Sigmoid colon (tissue), 7 donors: ENCODE measurements at places on chromosomes 5 and 9. TPM values are rescaled to one million over a fixed set of nuclear protein-coding genes. Genes with fewer than 3 reads are reported as not detected.
A peak's percentile ranks its signal among the peaks of the same experiment; 100 is the strongest.

Gene FGF10
- total RNA-seq: 25.9 TPM

Gene ACTBL2
- total RNA-seq: not detected

DNA sequence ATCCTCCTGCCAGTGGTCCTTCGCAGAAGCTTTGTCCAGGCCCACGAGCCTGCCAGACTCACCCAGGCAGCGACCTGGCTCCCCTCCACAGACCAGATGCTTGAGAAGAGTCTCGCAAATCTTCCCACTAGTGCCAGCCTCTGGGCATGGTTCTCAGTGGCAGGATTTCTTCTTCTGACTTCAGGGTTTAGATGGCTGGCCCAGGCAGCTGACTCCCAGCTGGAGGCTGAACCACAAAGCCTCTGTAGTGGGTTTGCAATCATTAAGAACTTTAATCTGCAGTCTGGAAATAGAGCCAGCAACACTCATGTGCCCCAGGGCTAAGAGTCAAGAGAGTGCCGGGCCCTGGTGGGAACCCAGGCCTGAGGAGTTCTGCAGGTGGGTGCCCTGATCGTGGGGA is 90.6 kb upstream of the ICE1 start:
- H3K36me3 ChIP-seq: no peaks in the 10 kb centered on the region
- no peak overlapping the region for H3K27ac ChIP-seq
- H3K4me3 ChIP-seq: no peak overlapping the region
- H3K27me3 ChIP-seq: no peaks in the 10 kb centered on the region
- no peaks in the 10 kb centered on the region for H3K4me1 ChIP-seq

GRCh38 chr9:5488221-5489008 is 21.9 kb upstream of the PDCD1LG2 start:
- no peak overlapping the region for H3K27ac ChIP-seq
- no peaks in the 10 kb centered on the region for H3K4me1 ChIP-seq
- no peak for DNase-seq
- H3K36me3 ChIP-seq: no peaks in the 10 kb centered on the region
- H3K4me3 ChIP-seq: no peak overlapping the region
- H3K27me3 ChIP-seq: no peaks in the 10 kb centered on the region

DNA sequence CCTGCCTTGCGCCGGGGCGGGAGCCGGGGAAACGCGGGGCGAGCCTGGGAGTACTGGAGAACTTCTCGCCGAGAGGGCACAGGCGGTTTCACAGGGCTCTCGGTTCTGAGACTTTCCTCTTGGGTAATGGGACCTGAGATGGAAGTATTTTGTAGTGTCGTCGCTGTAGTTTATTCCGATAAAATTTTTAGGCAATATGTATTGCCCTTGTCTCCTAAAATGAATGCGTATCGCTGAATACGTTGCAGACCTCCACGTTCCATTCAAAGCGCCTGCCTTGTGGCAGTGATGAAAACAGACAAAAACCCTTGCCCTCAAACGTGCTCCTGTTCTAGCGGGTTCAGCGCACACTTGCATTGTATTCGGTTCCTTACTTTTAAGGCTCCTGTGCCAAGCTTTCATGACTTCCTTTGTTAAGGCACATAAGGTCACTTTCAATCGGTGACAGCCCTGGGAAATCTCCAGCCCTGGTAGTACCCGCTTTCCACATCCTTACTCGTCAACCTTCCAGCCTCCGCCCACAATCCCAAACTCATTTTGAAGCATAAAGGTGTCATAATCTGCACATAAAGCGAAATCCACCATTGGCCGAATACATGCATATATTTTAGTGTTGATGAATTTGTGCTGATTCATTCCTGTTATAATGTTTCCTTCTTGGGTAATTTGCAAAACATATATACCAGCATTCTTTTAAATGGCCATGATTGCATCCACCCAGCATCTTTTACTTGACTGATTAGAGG is 694 bp downstream of the RMI1 start:
- H3K36me3 ChIP-seq: peaks cover 11% of the 10 kb centered on the region
- H3K27me3 ChIP-seq: no peaks in the 10 kb centered on the region
- H3K4me1 ChIP-seq: peaks cover 34% of the 10 kb centered on the region
- DNase-seq: peak; percentile 80

Gene KIF4B
- 0.16 TPM for total RNA-seq

DNA sequence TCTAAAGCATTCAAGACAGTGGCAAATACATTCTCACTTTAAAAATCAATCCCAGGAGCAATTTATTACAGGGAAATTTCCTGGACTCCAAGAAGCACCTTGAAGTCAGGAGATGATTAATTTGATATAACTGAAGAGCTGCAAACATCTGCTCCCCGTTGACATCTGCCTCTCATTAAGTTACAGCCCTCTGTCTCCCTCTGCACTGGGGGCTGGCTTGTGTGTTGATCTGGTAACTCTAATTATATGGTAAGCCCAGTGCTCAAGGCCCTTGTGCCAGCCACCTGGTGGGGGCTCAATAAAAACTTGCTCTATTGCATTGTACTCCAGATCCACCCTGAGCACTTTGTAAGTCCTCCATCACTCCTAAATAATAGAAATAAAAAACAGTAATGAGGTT is 131.1 kb upstream of the ZNF462 start:
- no peak overlapping the region for H3K4me3 ChIP-seq
- H3K27me3 ChIP-seq: no peaks in the 10 kb centered on the region
- no peaks in the 10 kb centered on the region for H3K36me3 ChIP-seq
- no peaks in the 10 kb centered on the region for H3K4me1 ChIP-seq
- no peak overlapping the region for H3K27ac ChIP-seq
- no peak for DNase-seq

DNA sequence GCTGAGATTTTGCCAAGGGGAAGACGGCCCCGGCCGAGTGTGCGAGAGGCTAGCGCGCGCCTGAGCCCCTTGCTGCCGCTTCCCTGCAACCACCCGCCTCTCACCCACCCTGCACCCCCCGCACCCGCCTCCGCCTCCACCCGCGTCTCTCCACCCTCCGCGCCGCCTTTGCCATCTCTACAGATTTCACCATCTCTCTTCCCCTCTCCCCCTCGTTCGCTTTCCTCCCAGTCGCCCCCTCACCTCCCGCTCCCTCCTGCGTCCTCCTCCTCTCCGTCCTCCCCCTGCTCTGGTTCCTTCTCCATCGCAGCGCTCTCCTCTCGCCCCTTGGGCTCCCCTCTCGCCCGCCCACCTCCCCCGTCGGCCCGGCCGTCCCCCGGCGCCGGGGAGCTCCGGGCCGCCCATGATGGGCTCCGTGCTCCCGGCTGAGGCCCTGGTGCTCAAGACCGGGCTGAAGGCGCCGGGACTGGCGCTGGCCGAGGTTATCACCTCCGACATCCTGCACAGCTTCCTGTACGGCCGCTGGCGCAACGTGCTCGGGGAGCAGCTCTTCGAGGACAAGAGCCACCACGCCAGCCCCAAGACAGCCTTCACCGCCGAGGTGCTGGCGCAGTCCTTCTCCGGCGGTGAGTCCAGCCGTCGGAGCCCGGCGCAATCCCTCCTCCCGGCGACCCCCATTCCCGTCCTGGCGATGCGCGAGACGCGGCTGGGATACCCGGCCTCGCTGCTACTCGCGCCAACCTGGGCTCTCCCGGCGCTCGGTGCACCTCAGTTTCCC is at the start of gene PRDM12:
PRDM12 (plus strand) TSS at position 344 of the 778 bp plus-strand sequence; CDS start at position 404, 60 bp downstream.
- no peak within 1 kb of the TSS for H3K4me3 ChIP-seq
- no peaks in the 10 kb centered on the region for H3K36me3 ChIP-seq
- H3K27me3 ChIP-seq: peaks cover 92% of the 10 kb centered on the region
- no peak for DNase-seq

DNA sequence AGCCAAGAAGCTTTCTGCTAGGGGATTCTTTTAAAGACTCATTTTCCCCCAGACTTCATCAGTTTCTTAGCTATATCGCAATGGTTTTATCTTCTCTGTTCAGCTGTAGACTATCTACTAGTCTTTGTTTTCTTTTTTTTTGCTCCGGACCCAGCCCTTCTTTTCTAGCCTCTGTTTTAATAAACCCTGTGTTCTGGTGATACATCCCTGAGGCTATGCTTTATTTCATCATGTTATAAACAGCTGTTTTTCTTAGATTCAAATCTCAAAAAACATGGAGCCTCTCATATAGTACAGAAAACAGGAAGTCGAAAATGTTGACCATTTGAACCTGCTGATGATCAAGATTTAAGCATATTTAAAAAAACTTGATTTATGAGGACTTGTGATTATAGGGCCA is 37.8 kb downstream of the SCGB3A1 start:
- H3K27me3 ChIP-seq: no peaks in the 10 kb centered on the region
- no peak overlapping the region for H3K27ac ChIP-seq
- H3K4me3 ChIP-seq: no peak overlapping the region

Gene TMEM215
- total RNA-seq: not detected

DNA sequence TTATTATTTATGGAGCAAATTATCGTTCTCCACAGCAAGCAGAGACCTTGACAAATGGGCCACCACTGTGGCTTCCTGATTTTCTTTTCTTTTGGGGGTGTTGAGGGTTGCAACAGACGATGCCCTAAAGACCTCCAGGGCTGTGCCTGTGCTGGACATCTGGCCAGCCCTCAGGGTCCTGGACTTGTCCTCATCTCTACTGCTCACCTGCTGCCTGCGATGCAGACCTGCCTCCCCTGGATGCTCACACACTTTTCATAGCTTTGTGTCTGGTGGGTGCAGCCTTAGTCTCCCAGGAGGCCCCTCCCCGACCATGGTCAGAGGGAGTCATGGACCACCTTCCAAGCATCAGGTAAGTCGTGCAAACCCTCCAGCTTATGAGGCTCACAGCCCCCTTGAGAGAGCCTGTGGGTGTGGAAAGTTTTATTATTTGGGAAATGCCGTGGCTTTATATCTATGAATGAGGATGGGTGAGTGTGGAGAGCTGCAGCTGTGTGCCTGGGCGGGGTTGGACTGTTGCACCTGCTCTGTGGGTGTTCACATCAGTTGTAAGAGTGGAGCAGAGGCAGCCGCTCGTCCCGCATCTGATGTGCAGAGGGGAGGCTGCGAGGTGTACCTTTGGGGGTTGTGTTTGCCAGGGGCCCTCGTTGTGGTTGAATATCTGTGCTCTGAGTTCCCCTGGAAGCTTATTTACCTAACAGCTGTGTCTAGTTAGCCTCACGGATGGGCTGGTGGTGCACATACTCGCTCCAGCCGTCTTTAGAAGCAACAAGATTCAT is 126.3 kb upstream of the IRX4 start:
- DNase-seq: no peak
- no peaks in the 10 kb centered on the region for H3K36me3 ChIP-seq
- no peaks in the 10 kb centered on the region for H3K4me1 ChIP-seq
- no peak overlapping the region for H3K27ac ChIP-seq

GRCh38 chr5:6260846-6261245 is 117.5 kb downstream of the MED10 start:
- H3K4me3 ChIP-seq: no peak overlapping the region
- H3K27ac ChIP-seq: no peak overlapping the region
- DNase-seq: no peak
- peaks cover 16% of the 10 kb centered on the region for H3K4me1 ChIP-seq
- H3K36me3 ChIP-seq: no peaks in the 10 kb centered on the region

DNA sequence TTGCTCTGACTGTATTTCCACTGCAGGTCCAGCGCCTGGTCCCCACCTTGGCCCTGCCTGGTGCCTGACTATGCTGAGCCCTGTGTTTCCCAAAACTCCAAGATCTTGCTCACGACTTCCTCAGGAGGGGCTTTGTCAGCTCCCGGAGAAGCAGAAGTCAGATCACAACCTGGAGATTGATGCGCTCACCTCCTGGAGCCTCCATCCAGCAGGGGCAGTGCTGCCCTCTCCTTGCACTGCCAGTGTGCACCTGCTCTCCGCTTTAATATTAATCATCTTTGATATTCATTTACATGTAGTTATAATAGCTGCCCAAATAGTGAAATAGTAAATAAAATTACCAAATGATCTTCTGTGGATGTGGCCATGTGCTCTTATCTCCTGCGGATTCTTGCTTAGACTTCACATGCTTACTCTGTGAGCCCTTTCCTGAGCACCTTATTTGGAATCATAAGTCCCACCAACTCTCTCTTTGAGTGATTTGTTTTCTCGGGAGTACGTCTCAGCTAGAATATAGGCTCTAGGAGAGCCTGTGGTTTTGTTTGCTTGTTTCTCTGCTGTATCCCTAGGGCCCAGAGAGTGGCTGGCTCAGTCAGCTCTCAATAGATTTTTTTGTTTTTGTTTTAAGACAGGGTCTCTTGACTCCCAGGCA is 17.4 kb downstream of the MAML1 start:
- no peak overlapping the region for H3K27ac ChIP-seq
- H3K36me3 ChIP-seq: no peaks in the 10 kb centered on the region
- no peak for DNase-seq
- peaks cover 22% of the 10 kb centered on the region for H3K4me1 ChIP-seq
- H3K4me3 ChIP-seq: no peak overlapping the region
- no peaks in the 10 kb centered on the region for H3K27me3 ChIP-seq

- H3K4me3 ChIP-seq: no peak overlapping the region
- no peaks in the 10 kb centered on the region for H3K27me3 ChIP-seq
- no peak for DNase-seq
- no peak overlapping the region for H3K27ac ChIP-seq
These were observed 28.2 kb downstream of the WDR41 start for GRCh38 chr5:77463905-77464304.

Gene FAM120A
- total RNA-seq: 64.2 TPM

DNA sequence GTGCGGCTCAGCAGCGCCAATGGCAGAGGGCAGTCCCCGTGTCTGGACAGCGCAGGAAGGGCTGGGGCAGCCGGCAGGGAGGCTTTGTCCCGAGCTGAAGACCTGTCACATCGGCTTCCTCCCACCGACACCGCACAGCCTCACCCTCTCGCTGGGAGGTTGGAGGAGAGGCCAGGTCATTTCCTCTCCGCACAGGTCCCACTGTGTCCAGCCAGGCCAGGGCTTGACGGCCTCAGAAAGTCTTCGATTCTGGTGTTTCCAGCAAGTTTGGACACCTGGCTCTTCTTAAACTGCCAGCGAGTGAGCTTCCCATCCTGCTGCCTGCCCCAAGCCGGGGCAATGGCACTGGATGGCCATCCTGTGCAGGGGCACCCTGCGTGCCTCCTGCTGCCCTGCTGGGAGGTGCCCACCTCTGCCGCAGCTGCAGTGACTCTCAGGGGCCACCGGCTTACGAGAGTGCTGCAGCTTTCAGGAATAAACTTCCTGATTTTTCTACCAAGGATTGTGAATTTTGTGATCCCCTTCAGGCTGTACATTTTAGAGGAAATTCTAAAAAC is 33.9 kb downstream of the AHRR start:
- DNase-seq: no peak
- no peaks in the 10 kb centered on the region for H3K27me3 ChIP-seq
- no peak overlapping the region for H3K27ac ChIP-seq
- H3K4me3 ChIP-seq: no peak overlapping the region

- H3K4me1 ChIP-seq: no peaks in the 10 kb centered on the region
- no peak overlapping the region for H3K4me3 ChIP-seq
- DNase-seq: no peak
These were observed 294.8 kb downstream of the GADD45G start for GRCh38 chr9:89899573-89899972.

GRCh38 chr5:176528301-176528700 is 8.9 kb downstream of the RNF44 start:
- no peak overlapping the region for H3K27ac ChIP-seq
- peaks cover 55% of the 10 kb centered on the region for H3K36me3 ChIP-seq
- H3K4me1 ChIP-seq: peaks cover 30% of the 10 kb centered on the region
- no peak overlapping the region for H3K4me3 ChIP-seq
- H3K27me3 ChIP-seq: no peaks in the 10 kb centered on the region

Gene PKN3
- total RNA-seq: 1.6 TPM

Gene PCDHGB3
- total RNA-seq: 6.1 TPM
